ENCODE measurements at places on chromosomes 3 and 15.

- DNase-seq, result no peak
Measured at GRCh38 chr3:69472093-69472492, 86.2 kb upstream of the FRMD4B start.

GRCh38 chr15:77335298-77335697 lies 84.6 kb downstream of the PEAK1 start:
- DNase-seq, result no peak

DNA sequence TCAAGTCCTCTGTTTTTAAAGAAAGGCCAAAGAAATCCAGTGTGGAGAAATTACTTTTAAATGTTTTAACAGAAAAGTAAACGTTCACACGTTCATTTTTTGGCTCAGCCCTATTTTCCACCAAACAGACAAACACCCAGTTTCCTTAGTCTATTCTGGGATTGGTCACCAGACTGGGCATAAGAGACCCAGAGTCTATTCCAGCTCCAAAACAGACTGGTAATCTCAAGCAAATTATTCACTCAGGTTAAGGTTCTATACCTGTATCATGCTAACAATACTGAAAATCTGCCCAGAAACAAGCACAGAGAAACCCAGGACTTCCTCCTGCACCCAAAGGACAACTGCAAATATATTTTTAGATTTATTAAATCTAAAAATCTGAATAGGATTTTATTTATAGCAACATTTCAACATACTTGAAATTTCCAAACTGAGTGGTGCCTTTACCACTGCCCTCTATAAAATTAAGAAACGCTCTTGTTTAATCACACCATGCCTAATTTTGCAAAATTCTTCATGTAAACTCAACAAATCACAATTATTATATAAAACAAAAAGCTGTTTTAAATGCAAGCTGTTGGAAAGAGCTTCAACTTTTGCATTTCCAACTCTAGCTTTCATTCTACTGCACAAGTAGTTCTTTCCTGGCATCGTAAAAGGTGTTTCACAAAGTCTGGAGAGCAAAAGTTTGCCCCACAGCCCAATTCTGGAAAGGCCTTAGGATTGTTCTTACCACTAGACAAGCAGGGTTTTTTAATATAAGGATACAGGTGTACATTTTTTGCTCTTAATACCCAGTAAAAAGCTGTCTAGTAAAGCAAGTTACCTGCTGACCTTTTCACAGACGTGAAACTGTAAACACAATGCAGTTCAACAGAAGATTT lies 18.7 kb downstream of the ZNF148 start:
- DNase-seq, result no peak

GRCh38 chr3:149894205-149894604 lies 76.5 kb downstream of the PFN2 start:
- DNase-seq, result no peak

GRCh38 chr3:156158656-156159295 lies 38.4 kb downstream of the KCNAB1 start:
- no peak for DNase-seq

DNA sequence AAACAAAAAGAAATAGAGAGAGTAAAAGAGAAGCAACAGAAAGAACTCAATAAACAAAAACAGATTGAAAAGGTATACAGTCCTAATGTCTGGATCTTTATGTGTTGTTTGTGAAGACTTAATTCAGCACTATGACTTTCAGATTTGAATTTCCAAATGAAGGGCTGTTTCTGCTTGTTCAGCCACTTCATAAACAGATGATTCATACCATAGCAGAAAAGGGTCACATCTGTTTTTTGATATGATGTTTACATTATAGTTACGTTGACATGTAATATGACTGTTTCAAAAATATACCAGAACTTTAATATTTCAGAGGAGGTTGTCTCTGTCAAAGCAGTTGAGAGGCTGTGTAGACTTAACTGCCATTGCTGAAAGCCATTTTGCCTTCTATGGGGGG lies 24.1 kb downstream of the ASB14 start:
- no peak for DNase-seq

GRCh38 chr3:77746048-77746447 lies 706.1 kb downstream of the ROBO2 start:
- DNase-seq, result no peak

GRCh38 chr15:101530224-101530958 lies 40.9 kb upstream of the PCSK6 start:
- no peak for DNase-seq

- no peak for DNase-seq
Measured at GRCh38 chr3:27575499-27575898, 91.3 kb upstream of the SLC4A7 start.

GRCh38 chr3:168620854-168621253 lies 525.1 kb upstream of the GOLIM4 start:
- DNase-seq, result peak; percentile 71

DNA sequence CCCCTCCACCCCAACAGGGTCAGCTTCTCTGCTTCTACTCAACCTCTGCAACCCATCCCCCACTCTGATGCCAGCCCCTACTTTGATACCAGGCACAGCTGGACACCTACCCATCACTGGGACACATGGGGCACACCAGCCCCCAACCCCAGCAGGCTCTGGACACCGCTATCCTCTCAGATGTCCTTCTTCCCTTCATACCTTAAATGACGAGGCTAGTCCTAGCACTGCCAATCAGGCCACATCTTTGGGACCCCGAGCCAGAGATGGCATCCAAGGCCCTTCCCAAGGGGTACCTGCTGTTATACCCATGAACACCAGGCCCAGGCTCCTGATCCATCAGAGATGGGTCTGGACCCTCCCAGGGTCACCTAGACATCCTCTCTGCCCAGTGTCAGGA lies 10.6 kb downstream of the POC1A start:
- no peak for DNase-seq

- DNase-seq, result no peak
Measured at GRCh38 chr3:194871864-194872668, 186.4 kb downstream of the FAM43A start.

DNA sequence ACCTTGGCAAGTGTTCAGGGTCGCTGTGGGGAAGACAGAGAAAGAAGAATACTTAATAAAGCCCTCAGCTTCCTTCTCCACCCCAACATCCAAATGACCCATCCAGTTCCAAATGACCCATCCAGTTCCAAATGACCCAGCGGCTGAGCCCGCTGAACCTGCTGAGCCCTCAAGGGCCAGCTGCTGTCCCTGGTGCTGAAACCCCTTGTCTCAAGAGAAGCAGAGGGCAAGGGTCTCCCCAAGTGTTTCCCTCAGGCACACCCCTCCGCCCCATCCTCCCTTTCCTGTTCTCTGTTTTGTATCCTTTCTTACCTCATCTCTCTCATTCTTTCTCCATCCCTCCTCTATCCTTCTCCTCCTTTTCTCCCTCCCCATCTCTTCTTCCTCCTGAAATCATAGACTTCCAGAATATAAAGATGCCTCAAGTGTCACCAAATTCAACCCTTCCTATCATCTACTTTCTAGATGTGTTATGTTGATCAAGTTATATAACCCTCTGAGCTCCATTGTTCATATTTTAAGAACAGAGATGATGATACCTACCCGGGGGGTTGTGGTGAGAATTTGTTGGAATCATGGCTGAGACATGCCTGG lies 29.0 kb downstream of the CCDC33 start:
- DNase-seq, result peak; percentile 71

DNA sequence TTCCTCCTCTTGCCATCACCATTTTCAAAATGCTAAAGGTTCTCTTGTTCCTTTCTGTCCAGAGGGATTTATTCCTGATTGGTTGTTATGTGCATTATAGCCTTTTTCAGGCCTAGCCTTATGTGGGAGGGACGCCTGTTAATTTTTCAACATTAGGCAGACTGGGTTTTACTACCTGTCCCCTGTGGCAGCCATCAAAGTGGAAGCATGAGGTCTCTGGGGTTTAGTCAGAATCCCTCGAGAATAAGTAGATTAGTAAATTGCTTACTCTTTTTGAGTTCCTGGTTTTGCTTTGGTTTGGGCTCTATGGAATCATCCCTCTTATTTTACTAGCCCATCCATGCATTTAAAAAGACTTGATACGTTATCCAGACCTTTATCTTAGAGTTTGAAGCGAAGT lies 32.4 kb downstream of the PAK2 start:
- no peak for DNase-seq

GRCh38 chr3:53496984-53497383 lies 2.6 kb downstream of the CACNA1D start:
- no peak for DNase-seq

GRCh38 chr3:159473206-159473605 lies 515.4 kb upstream of the IL12A start:
- no peak for DNase-seq

- peak; percentile 82 for DNase-seq
Measured at GRCh38 chr3:159804726-159805410, 183.8 kb upstream of the IL12A start.

GRCh38 chr15:77737238-77738037 lies 104.7 kb upstream of the LINGO1 start:
- no peak for DNase-seq

GRCh38 chr3:142064454-142064853 lies 84.9 kb downstream of the TFDP2 start:
- DNase-seq, result no peak

- DNase-seq, result no peak
Measured at GRCh38 chr15:22951381-22952280, 28.5 kb downstream of the CYFIP1 start.

DNA sequence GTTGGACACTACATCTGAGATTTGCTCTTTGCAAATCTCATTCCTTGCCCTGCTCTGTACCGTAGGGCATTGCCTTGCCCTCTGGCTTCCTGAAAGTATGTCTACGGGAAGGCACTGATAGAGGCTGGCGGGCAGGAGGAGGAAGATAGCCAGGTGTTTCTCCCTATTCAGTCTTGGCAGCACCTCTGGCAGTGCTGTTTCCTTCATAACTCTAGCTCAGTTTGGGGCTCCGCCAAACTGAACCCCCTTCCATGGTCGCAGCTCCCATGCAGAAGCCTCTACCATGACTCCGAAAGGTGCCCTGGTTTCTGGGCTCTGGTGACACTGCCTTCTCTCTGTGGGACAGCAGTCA lies 122.3 kb upstream of the PRR20G start:
- no peak for DNase-seq

GRCh38 chr3:10753964-10754363 lies 62.1 kb upstream of the SLC6A11 start:
- DNase-seq, result peak; percentile 83

- DNase-seq, result no peak
Measured at GRCh38 chr3:105878061-105878460, 9.2 kb upstream of the CBLB start.

DNA sequence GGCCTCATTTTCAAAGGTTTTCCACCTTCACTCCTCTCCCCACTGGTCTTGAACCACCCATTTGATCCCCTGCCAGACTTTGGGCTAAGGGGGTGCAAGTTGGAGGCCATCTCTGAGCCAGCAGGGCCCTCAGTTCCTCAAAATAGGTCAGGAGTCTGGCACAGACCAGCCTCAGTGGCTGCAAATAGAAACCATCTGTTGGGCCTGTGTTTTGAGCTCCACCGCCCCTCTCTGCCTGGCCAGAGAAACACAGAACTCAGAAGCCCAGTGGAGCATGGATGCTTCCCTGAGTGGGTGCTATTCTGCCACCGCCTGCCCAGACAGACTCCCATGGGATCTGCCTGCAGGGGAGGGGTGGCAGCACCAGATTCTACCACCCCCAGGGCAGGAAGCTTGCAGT lies 56.3 kb downstream of the CORO2B start:
- DNase-seq, result no peak

DNA sequence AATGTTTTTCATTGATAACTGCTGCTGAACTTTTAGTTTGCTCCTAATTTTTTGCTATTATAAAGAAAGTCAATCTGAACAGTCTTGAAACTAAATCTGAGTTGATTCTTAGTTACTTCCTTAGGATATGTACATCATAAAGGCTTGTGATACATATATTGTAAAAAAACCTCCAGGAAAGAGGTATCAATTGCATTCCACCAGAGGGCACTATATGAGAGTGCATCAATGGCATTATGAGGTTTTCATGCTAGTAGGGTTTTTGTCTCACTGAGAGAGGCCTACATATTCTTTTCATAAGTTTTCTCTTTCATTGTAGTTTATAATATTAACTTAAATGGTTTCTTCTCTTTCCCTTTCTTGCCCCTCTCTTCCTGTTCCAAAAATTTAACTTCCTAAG lies 46.9 kb downstream of the PIK3R4 start:
- no peak for DNase-seq

DNA sequence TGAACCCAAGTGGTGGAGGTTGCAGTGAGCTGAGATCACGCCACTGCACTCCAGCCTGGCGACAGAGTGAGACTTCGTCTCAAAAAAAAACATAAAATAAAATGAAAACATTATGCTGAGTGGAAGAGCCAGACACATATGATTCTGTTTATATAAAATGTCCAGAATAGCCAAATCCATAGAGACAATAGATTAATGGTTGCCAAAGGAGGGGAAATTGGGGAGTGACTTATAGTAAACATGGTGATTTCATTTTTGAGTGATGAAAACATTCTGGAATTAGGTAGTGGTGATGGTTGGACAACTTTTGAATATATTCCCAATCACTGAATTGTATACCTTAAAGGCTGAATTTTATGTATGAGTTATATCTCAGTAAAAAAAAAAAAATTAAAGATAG lies 172.0 kb upstream of the BFSP2 start:
- no peak for DNase-seq

DNA sequence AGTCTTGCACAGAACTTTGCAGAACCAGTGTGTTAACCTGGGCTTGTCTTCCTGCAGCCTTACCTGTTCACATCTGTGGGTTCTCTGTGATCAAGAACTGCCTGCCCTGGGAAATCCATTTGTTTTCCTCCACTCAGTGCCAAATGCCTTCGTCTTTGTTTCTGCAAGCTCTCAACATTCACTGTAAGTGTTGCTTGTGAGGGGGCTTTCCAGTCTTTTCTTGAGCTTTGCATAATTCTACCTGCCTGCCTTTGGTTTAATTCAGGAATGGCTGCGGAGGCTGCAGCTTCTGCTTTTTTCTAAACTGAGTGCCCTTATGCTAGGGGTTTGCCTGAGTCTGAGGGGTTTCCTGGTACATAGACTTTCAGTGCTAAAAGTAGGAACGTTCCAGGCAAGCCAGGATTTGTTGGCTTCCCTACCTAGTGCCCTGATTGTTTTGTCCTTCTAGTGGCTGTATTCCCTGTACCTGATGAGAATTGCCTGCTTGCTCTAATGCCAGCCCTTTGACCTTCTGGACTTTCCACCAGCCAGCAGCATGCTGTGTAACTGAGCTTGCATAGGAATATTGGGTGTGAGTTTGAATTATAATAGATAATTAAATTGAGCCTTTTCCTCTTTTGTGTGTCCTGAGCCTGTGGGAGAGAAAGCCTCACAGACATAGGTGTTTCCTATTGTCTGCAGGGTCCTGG lies 96.6 kb upstream of the CLSTN2 start:
- no peak for DNase-seq

DNA sequence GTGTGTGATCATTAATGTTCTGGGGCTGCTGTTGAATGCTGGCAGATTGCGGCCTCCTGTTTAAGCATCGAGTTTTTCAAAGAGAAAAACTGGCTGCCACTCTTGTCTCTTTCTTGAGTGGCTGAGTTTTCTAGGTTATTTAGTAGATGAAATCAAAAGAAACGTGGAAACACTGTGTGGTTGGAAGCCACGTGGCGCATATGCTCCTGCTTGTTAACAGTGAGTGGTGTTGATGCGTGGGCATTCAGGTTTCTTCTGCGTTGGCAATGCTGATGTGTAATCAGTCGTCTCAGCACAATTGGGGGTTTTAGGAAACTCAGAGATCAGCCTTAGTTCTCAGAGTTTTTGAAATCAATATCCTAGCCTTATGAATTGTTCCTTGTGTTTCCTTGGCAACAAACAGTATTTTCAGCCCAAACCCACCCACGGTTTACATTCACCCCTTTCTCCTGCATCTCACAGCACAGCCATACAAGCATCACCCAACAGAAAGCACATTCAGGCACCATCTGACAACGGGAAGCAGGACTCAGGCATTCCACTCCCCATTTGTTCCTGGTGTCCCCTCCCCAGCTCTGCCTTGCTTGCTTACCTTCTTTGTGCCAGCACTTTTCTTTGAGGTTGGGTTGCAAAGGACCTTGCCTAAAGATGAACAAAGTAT lies 74.7 kb downstream of the SEC22A start:
- DNase-seq, result no peak
